ELR (cell line): ENCODE measurements at places on chromosomes 7 and 10.

DNA sequence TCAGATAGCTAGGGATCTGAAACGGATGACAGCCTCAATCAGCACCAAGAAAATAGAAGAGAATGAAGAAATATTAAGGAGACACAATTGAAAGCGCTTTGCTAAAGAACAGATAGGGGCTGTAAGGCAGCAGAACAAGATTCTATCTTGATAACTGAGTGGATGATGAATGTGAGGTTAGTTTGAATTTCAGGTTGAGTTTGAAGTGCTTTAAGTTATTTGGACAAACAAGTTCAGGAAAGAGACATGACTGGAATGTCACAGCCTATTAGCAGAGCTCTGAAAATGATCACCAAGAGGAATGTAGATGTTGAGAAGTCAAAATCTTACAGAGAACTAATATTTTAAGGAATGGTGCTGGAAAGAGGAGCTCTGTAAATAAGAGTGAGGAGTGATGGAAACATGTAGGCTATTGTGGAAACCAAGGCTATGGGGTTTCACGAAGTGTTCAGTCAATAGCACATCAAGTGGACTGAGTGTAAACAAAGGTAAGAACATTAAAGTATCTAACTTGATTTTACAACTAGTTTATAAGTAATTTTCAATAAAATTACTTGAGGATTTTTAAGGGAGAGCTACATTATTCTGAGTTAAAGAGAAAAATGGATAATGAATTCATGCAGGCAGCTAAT is 61.6 kb downstream of the MEST start:
- no peak for DNase-seq

- peak; percentile 37 for DNase-seq
These were observed 57.4 kb upstream of the SVIL start for GRCh38 chr10:29692121-29692539.

- no peak for DNase-seq
These were observed 4.6 kb downstream of the UFSP1 start for GRCh38 chr7:100884736-100885439.

DNA sequence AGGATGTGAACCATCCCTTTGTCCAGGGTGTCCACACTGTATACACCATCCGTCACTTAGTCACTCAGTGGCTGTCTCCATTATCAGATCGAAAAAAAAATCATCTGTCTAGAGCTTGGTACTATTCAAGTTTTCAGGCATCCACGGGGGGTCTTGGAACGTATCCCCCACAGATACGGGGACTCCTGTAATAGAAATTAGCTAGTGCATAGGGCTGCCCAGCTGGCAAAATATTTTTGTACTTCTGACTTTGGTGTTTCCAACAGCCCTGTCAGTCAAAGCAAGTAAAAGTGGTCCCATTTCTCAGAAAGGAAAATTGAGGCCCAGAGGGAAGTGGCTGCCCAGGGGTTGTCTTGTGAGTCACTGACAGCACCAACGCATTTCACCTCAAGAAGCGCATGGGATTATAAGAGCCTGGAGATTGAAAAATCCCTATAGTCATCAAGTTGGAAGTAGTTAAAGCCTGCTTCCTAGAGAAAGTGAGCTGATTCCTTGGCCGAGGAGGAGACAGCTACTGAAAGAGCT is 52.1 kb upstream of the SLC29A3 start:
- DNase-seq = no peak

DNA sequence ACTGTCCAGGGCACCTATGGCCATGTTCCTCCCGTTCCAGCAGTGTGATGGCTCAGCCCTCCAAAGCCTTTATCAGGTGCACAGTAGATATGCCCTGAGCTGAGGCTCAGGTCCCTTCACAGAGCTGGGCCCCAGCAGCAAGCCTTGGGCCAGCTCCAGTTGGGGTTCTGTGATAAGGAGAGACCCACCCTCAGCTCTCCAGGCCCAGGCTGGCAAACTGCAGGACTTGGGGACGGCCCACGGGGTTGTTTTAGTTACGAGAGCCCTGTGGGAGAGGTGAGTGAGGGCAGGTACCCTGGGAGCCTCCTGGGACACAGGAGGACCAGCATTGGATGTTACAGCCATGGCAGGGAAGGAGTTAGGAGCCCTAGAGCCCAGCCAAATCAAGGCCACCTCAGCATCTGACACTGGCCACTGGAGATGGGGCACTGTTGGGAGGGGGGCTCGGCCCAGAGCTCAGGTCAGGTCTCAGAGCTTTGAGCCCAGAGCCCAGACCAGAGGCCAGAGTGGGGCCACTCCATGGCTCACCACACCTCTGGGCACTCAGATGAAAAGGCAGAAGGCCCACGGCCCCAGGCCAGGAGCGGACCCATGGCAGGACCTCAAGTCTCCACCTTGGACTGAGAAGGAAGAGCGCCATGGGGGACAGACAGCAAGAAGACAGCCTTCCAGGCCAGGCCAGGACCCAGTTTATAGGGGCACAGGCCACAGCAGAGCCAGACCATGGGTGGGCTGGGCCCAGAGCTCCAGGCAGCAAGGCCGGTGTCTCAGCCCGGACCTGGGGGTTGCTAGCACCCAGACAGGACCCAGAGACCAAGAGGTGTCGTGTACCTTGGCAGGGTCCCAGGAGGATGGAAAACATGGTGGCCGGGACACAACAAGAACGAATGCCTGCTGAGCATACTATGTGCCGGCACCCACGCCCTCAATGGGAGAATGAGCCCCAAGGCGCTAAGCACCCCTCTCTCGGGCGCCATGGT is 12.8 kb downstream of the GRID1 start:
- DNase-seq = no peak
